B cell (primary cell): ENCODE measurements at places on chromosomes 4 and X.

DNA sequence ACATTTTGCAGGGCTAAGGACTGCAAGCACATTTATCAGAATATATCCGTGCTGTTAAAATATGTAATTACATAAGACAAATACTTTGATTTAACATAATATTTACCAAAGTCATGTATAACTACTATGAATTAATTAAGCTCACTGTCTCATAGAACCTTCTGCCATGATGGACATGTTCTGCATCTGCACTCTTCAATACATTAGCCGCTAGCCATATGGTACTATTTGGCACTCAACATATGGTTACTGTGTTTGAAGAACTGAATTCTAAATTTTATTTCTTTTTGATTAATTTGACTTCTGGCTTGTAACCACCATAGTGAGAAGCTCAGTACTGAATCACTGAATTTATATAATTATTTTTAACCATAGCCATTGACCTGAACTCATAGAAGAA lies 427.0 kb upstream of the TRAM1L1 start:
- no peak for DNase-seq

- DNase-seq, result no peak
Observed at GRCh38 chr4:25818876-25819275, 43.9 kb downstream of the SEL1L3 start.

DNA sequence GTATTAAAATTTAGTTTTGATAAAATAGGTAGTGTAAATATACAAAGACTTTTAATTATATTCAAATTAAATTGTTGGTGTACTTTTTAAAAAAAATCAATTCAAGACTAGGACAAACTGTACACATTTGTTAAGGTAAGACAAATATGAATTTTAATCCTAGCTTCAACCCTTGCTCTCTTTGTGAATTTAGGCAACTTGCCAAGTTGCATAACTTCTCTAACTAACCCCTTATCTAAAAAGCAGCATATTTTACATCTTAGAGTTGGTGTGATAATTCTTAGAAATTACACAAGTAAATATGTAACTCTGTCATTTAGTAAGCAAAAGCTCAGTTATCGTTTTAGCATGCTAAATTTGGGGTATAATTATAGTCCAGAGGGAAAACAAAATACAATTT lies 78.1 kb upstream of the FSTL5 start:
- DNase-seq, result no peak

DNA sequence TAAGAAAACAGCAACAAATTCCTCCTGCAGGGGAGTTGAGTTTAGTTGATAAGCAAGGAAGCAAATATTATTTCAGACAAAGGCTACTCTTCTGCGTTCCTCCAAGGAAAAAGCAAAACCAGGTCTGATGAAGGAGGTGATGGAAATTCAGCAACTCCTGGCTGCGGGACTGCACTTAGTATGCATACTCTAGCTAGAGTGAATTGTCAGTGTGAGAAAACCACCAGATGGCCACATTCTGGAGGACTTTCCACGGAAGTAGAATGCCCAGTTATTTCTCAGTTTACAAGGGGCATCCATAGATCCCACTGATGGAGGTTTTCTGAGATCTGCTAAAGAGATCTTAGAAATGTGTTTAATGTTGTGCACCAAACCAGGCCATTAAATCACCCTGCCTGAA lies 338.6 kb upstream of the PUDP start:
- no peak for DNase-seq

DNA sequence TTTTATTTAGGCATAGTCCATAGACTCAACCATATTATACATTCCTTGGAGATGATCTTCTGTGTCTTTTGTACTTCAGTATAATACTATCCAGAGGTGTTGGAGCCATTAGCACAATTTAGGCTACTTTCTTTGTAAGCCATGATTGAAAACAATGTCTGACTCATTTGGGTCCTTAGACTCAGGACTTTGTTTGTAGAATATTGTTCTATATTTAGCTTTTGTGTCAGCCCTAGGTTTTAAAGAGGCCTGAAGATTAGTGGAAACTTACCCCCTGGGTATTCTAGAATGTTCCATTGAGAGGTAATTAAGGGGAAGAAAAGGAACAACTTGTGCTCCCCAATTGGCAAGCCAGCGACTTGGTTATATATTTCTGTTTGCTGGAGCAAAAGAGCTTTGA lies 145.2 kb upstream of the SCML1 start:
- DNase-seq, result no peak

- no peak for DNase-seq
Observed at GRCh38 chrX:41445171-41445570, 2.0 kb upstream of the NYX start.

DNA sequence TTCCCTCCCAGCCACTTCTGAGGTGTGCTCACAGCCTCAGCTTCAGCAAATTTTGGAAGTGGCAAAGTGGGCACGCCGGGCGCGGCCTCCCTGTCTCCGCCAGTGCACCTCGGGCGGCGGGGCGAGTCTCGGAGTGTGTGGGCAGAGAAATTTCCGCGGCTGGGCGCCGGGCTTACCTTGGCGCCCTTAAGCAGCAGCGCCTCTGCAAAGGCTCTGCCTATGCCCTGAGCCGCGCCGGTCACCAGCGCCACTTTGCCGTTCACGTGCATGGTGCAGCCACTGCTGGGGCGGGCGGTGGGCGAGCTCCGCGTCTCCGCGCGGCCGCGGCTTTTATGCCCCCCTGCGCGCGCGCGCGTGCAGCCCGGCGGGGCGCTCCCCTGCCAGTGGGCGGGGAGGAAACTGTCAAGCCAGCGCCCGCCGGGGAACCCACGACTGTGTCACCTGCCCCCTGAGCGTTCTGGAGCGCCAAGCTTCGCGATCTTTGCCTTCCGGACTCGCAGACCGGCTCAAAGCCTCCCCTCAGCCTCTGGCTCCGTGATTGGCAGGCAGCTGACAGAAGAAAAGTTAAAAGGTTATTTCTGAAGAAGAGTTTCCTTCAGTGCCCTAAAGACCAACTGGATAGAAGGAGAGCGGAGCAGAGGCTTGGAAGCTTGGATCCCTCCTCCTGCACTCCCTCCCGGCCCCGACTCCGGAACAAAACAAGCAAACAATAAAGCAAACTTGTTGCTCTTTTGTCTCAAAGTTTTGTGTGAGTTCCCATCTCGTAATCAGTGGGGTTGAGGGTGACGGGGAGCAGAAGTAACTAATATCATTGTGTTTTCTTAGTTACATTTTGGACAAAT lies at the start of gene HPGD:
Gene HPGD, minus strand, starts transcription at position 306 of the 842 bp plus-strand sequence. Its CDS starts 37 bp downstream, at position 269.
- peak; percentile 33 for DNase-seq

DNA sequence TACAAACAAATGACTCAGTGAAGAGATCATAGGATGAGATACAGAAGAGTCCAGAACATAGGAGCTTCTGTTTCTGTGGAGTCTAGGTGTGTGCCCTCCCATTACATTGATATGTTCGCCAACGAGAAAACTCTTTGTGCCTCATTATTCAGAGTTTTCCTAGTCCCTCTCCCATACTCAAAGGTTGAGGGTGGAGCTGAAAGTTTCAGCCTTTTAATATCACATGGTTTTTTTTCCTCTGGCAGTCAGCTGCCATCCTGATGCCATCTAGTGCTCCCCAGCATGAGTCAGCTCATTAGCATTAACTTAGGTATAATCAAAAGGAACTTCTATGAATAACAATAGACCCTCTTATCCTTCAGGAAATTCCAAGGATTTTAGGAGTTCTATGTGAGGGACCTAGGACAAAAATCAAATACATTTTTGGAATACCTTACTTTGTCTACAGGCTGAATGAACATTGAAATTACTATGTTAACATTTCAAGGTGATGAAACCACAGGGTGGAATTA lies 559.6 kb upstream of the AMOT start:
- DNase-seq, result no peak

GRCh38 chr4:26151615-26152014 lies 169.2 kb upstream of the RBPJ start:
- no peak for DNase-seq

GRCh38 chr4:173860094-173860493 lies 330.1 kb upstream of the HAND2 start:
- no peak for DNase-seq

- DNase-seq, result no peak
Observed at GRCh38 chr4:138290805-138291204, 48.7 kb upstream of the SLC7A11 start.

DNA sequence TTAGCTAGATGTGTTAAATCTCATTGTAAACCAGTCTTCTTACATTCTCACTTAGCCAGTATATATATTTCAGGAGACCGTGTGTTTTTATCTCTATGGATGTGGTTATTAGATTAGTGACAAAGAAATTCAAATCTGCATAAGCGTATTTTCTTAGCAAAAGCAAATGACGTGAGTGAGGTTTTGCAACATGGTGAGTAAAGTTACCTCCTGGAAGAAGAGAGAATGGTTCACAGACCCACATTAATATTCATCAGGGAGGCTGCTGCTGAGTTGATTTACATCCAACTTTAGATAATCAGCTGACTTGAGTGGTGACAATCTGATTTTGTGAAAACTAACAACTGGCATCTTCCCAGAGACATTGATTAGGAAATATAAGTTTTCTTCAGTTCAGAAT lies 589.9 kb upstream of the GALNT7 start:
- DNase-seq, result no peak

DNA sequence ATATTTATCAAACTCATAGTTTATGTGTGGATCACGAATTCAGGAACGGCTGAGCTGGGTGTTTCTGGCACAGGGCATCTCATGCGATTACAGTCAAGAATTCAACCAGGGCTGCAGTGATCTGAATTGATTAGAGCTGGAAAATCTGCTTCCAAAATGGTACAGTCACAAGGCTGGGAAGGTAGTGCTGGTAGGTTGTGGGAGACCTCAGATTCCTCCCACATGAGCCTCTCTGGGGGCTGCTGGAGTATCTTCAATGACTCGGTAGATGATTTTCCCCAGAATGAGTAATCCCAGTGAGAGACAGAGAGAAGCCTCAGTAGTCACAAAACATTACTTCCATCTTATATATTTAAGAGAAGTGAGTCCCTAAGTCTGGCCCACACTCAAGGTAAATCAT lies 36.2 kb upstream of the PRDX4 start:
- DNase-seq, result no peak

DNA sequence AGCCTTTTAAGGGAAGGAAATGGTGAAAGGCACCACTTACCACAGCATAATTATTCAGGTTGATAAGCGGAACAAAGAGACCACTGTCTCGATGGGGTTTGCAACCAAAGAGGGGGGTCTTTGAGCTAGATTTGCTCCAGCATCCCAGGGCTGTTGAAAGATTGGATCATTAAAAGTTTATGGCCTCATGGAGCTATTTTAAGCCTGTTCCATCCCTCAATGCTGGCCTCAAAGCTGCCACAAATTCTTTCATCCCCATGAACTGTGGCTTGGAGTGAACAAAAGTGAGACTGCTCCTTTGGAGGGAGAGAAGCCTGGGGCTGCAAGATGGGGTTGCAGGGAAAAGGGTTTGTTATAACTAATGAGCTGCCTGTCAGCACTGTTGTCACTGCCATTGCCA lies 209.8 kb downstream of the RTL9 start:
- no peak for DNase-seq

DNA sequence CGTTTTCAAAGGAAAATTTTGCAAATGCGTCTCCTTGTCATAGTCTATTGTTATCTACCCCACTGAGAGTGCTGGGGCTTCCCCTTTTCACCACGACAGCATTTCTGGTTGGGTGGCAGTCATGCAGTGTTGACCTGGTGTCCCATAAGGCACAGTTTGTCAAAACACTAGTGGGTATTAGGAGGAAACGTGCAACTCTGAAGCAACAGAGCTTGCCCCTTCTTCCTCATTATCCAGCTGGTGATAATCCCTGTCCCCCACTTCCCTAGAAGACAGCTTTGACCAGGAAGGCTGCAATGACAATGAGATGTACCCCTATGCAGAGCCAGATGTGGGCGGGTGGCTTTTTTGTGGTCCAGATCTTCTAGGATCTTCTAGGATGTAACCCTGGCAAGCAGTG lies 1.8 kb downstream of the TBC1D1 start:
- peak; percentile 83 for DNase-seq

DNA sequence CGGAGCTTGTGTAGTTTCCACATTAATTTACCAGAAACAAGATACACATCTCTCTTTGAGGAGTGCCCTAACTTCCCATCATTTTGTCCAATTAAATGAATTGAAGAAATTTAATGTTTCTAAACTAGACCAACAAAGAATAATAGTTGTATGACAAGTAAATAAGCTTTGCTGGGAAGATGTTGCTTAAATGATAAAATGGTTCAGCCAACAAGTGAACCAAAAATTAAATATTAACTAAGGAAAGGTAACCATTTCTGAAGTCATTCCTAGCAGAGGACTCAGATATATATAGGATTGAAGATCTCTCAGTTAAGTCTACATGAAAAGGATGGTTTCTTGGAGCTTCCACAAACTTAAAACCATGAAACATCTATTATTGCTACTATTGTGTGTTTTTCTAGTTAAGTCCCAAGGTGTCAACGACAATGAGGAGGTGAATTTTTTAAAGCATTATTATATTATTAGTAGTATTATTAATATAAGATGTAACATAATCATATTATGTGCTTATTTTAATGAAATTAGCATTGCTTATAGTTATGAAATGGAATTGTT lies at the start of gene FGB:
Gene FGB, plus strand, starts transcription at position 315 of the 558 bp plus-strand sequence. Its CDS starts 8 bp downstream, at position 323.
- DNase-seq, result no peak

- peak; percentile 61 for DNase-seq
Observed at GRCh38 chrX:106999002-106999975, 723 bp downstream of the MORC4 start.
